ENCODE measurements at places on chromosomes 12 and 14. TPM values are rescaled to one million over a fixed set of nuclear protein-coding genes. Genes with fewer than 3 reads are reported as not detected.

CIROP gene
- 0.28 TPM for total RNA-seq

GRCh38 chr14:94522115-94522724, 13.0 kb upstream of the SERPINA12 start:
- DNase-seq, result no peak

- DNase-seq, result no peak
These were observed 28.7 kb downstream of the LMNTD1 start for GRCh38 chr12:25524366-25524765.

SYNDIG1L gene
- not detected for total RNA-seq

RBMS2 gene
- total RNA-seq, result 38.0 TPM

TAS2R10 gene
- 0.36 TPM for total RNA-seq

- no peak for DNase-seq
These were observed 56.2 kb downstream of the SDR9C7 start for GRCh38 chr12:56878010-56878339.

GRCh38 chr14:103772078-103772712, 56.6 kb downstream of the ZFYVE21 start:
- no peak for DNase-seq

GPD1 gene
- 0.18 TPM for total RNA-seq

DNA sequence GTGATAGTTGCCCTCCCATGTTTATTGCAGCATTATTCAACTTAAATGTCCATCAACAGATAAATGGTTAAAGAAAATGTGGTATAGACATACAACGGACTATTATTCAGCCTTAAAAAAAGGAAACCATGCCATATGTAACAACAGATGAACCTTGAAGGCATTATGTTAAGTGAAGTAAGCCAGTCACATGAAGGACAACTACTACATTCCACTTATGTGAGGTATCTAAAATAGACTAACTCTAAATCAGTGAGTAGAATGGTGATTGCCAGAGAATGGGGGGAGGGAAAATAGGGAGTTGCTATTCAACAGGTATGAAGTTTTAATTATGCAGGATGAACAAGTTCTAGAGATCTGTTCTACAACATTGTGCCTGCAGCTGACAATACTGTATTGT, 10.1 kb downstream of the PCNX4 start:
- peak; percentile 41 for DNase-seq

GRCh38 chr14:99803106-99803775, 10.0 kb downstream of the EML1 start:
- no peak for DNase-seq

DBX2 gene
- total RNA-seq, result not detected

- no peak for DNase-seq
These were observed 87.7 kb downstream of the GLT1D1 start for GRCh38 chr12:128940974-128941373.

GPRC5A gene
- total RNA-seq, result 49.7 TPM

SLCO1B3 gene
- not detected for total RNA-seq

SLC7A7 gene
- 1.4 TPM for total RNA-seq

GRCh38 chr12:53195516-53196420, 11.3 kb downstream of the ITGB7 start:
- no peak for DNase-seq

GRCh38 chr12:50197297-50197727, 30.1 kb upstream of the CERS5 start:
- DNase-seq, result no peak

GRCh38 chr14:89093083-89093730, 268.8 kb downstream of the TTC8 start:
- DNase-seq, result peak; percentile 26

DNA sequence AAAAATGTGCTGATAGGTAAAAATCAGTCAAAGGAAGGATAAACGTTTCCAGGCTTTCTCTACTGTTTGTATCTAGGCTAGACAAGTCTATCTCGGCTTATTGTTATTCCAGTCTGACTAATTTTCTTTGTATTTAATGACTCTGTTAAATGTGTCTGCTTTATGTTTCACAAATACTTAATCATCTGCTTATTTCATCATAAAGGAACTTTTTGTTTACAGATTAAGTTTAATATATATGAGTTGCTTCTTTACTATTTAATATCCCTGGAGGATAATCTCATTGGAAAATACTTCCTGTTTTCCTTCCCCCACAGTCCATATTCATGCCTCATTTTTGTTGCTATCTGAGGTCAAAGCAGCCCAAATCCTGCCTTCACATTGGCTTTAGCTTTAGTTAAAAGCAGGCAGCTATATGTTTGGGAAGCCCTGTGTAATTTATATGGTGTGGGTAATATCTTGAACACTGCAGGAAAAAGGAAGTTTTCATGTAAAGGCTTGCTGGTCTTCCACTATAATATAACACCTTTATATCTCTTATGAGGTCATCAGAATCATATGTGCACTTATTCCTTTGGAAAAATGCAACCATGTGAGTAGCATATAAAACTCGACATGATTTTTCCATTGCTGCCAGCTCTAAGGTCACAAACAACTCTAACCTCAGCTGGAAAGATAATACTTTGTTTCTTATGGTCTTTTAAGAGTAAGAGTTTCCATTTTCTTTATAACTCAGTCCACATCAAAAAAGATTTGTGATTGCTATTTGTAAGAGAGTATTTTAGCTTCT, 76.8 kb downstream of the ALX1 start:
- DNase-seq, result no peak

NGB gene
- total RNA-seq, result not detected

DNA sequence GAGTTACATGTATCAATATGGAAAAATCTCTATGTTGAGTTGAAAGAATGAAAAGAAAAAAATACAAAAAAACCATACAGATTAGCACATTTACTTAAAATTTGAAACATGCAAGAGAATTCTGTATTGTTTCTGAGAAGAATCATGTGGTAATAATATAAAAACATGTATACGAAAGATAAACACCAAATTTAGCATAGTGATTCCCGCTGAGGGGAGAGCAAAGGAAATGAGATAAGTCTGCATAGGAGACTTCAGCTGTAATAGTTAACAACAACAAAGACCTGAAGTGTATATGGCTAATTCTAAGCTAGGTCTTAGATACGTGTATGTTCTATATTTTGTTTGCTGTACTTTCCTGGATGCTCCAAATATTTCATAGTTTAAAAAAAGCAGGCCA, 46.5 kb downstream of the FNTB start:
- DNase-seq, result no peak

DNA sequence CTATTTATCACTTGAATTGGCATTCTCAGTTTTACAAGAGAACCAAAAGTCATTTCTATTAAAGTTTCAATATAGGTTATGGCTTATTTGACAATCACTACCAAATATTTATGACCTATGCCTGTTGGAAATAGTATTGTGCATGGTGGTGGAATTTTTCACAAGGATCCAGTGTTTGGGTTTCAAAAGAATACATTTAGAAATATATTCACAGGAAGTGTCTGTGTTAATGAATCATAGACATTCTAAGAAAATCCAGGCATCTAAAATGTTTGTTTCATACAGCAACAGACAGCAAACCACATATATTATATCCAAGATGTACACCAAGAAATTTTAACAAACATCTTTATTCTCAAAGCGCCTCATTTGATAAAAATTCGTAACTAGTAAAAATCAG, 92.7 kb downstream of the MED13L start:
- DNase-seq, result no peak
